ENCODE measurements at places on chromosomes 13 and 19.
A peak's percentile ranks its signal among the peaks of the same experiment; 100 is the strongest.

GRCh38 chr13:45949161-45949560 is 97.6 kb upstream of the SIAH3 start:
- DNase-seq: no peak

- DNase-seq: no peak
These were observed 12.9 kb downstream of the NHLRC3 start for GRCh38 chr13:39051157-39051556.

DNA sequence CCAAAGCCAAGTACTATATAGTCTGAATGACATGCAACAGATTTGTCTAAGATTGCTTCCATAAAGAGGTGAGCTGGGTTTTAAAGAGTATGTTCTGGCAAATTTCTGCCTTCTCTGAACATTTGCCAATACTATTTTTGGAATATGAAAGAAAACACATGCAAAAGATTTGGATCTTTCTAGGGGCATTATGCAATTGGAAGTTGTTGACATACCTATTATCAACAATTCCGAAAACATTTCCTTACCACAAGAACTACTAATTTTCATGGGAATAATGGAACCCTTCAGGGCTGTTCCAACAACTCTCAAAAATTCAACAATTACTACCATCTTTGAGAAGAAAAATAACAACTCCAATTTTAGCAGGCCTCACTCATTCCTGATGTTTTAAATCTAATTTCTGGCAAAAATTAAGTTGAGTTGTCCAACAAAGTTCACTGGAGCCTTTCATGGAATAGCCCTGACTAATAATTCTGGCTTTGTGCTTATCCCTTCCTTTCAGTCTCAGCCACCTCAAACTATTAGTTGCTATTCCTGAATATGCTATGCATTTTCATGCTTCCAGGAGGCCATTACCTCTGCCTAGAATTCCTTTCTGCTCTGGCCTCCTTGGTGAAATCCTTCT is 250.0 kb downstream of the RGCC start:
- no peak for DNase-seq

- DNase-seq: peak; percentile 84
These were observed 622 bp upstream of the FXYD5 start for GRCh38 chr19:35153701-35154524.

- DNase-seq: no peak
These were observed 77.0 kb downstream of the LRRC63 start for GRCh38 chr13:46288570-46289259.

GRCh38 chr19:33460221-33460908 is 61.2 kb downstream of the PEPD start:
- DNase-seq: no peak

DNA sequence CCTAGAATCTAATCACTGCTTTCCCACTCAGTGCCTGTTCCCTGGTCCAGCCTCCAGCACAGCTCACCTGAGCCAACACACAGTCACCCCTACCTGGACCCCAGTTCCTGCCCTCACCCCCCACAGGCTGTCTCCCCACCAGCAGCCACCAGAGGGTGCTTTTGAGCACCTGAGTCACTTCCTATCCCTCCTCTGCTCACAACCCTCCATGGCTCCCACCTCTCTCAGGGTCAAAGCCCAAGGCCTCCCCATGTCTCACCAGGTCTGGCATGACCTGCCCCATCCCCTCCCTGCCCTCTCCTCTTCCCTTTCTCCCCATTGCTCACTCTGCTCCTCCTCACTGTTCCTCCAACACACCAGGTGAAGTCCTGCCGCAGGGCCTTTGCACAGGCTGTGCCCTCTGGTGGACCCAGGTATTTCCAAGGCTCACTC is 7.1 kb upstream of the DPP9 start:
- peak; percentile 77 for DNase-seq

GRCh38 chr13:60265566-60265965 is 101.8 kb upstream of the DIAPH3 start:
- no peak for DNase-seq

DNA sequence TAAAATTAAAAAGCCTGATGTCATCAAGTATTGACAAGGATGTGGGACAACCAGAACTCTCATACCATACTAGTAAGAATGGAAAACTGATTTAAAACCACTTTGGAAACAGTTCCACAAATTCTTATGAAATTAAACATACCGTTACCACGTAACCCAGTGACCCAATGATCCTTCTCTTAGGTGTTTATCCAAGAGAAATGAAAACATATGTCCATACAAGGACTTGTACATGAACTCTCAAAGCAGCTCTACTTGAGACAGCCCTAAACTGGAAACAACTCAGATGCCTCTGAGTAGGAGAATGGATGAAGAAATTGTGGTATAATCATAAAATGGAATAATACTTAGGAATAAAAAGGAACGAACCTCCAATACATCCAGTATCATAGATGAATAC is 27.6 kb downstream of the SLC6A16 start:
- DNase-seq: no peak

DNA sequence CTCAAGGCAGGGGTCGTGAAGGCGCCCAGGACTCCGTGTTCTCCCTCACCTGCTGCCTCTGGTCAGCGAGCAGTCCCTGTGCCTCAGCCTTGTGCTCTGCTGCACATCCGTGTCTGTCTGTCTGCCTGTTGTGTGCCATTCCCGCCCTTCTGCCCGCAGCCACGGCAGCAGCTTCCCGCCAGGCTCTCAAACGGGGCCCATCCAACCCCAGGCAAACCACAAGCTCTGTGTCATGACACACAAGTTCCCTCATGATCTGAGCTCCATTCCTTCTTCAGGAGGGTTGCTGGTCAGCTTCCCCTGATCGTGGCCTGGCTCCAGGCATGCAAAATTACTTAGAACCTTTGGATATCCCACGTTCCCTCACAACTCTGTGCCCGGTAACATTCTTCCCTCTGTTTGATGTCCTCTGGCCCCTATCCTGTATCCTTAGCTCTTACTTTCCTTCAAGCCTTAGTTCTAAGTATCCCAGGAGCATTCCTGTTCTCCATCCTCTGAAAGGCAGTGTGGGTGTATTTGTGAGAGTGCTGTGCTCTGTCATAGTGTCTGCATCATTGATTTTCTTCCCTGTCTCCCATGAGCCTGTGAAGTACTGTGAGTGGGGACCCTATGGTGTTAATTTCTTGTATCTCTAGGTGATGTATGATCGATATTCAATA is 3.2 kb downstream of the GPR183 start:
- peak; percentile 55 for DNase-seq

- DNase-seq: no peak
These were observed 3.7 kb upstream of the LYPD3 start for GRCh38 chr19:43469160-43469480.

DNA sequence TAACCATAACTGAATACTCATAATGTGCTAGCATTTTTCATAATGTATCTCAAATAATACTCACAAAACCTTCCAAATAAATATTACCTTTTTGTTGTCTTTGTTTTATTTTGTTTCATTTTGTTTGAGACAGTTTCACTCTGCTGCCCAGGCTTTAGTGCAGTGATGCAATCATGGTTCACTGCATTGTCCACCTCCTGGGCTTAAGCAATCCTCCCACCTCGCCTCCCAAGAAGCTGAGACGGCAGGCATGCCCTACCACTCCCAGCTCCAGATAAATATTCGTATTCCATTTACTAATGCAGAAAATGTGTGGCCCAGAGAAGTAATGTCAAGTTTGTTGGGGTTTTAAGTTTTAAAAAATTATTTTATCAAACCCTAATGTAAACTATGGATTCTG is 739.1 kb downstream of the GPC5 start:
- DNase-seq: no peak

DNA sequence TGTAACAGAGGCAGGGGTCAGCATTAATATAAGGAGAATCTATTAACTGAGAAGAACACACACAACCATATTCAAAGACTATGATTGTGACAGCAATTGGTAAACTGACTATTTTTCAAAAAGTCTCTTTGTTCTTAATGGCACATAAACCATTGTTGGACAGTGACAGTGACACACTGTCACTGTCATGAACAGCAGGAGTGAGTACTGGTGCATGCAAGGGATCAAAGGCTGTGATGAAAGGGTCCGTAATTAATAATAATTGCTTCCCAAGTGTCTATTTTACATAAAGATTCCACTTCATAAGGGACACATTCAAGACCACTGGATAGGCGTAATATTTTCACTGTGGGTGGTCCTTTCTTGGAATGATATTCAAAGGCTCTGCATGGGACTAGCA is 50.7 kb downstream of the LHFPL6 start:
- DNase-seq: no peak
